M059J (cell line): ENCODE measurements at places on chromosomes 5 and 9. TPM values are rescaled to one million over a fixed set of nuclear protein-coding genes. Genes with fewer than 3 reads are reported as not detected.

Gene OCLN
- total RNA-seq: 15.7 and 24.4 TPM in 2 replicates

Gene RNF183
- not detected in 2 replicates for total RNA-seq

Gene ZNG1A
- 32.1 and 47.2 TPM in 2 replicates for total RNA-seq

Gene PCYOX1L
- total RNA-seq: 8.2 and 12.0 TPM in 2 replicates

Gene STPG3
- total RNA-seq: not detected in 2 replicates
